ENCODE measurements at places on chromosomes 2 and 18.

GRCh38 chr2:96949701-96950350, 36.6 kb downstream of the FAM178B start:
- no peak for DNase-seq

DNA sequence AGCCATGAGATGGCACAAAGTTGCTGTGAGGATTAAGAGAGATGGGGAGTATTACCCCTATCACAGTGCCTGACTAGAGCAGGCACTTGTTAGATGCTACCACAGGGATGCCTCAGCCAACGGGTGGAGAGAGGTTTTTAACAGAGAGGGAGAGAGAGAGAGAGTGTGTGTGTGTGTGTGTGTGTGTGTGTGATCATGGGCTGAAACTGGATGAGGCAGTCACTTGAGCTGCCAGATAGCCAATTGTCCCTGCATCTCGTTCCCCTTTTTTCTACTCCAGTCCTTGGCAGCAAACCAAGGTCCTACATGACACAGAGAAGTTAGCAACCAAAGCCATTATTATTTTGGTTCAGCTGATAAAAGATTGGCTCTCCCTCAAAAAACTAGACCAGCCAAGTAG, 3.0 kb downstream of the CD8A start:
- no peak for DNase-seq

DNA sequence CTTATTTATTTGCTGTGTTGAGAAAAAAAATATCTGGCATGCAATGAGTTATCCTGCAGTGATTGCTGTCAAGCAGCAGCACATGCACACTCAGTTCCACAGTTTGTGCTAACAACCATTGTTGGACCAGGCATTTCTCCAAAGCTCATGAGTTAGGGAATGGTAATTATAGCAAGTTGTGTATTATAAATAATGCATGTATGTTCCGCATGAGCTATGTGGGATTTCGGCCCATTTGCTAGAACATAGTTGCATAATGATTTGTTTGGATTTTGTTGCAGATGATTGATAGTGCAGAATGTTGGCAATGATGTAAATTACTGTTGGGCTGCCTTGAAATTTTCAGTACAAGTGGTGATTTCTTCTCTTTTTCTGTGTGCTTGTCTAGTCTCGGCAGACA, 10.7 kb downstream of the KCNJ3 start:
- DNase-seq = no peak

DNA sequence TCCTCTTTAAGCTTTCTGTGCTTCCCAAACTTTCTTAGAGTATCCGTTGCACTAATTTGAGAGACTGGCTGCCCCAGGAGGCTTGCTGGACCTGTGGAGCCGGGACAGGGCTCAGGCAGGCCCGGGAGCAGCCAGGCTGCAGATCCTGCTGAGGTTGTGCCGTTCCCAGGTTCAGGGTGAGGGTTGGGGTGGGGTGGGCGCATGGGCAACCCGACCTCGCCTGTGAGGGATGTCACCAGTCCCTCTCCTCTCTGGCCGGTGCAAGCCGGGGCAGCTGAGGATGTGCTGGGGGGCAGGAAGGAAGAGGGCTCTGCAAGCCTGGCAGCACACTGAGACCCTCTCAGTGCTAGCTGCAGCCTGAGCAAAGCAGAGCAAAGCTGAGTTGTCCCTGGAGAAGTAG, 57.6 kb downstream of the DYSF start:
- DNase-seq = no peak

DNA sequence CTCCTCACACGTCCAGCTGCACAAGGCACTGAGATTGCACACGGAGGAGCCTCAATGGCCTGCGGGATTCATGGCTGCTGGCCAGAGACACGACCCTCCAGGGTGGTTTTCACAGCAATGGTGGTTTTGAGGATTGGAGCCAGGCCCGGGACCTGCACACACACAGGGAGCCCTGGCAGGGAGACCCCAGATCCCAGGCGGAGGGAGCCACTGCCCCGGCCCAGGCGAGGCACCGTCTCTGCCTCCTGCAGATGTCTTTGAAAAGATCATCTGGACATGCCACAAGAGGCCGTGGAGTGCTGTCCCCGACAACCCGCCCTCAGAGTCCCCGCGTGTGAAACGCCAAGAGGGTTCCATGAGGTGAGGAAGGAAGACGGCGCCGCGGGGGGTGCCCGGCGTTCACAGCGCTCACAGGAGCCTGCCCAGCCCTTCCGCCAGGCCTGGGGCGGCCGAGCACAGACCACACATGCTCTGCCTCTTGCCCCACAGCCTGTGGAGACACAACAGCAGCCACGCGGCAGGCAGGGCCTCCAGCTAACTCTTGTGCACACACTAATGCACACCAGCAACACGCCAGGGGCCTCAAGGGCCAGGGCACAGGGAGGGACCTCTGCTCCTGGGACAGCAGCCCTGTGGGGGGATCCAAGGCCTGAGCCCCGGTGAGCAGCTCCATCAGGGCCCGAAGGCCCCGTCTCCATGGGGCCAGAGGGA, 72.8 kb upstream of the CTDP1 start:
- no peak for DNase-seq

DNA sequence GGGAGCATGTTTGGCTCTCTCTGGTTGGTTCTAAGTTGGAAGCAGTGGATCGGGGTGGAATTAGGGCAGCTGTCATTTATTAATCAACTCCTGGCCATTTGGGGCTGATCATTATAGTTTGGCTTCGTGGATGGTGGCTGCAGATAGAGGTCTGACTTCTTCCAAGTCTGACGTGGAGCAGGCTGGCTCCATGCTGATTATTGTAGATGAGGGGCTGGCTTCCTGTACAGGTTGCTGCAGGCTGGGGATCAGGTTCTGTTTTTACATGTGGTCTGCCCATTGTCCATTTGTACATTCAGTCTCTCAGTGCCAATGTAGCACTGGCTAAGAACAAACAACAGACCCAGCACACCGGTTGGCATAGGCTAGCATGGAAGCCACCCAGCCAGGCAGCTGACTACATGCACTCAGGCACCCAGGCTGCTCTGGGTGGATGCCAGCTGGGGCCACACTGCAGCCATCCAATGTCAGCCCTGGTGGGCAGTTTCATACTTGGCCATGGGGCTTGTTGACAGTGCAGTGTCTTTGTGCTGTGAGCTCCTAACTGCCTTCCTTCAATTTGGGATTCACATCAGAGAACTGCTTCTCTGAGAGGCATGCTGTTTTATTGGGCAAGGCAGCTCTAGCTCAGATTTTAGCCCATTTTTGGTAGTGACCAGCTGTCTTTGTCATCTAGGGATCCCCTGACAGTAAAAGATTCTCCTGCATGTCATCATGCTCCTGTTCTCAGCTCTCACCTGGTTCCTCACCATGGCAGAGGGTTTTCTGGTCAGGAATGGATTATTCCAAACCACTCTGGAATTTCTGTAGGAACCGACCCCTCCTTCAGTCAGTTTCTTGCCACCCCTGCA, 25.4 kb downstream of the NPAS2 start:
- no peak for DNase-seq

DNA sequence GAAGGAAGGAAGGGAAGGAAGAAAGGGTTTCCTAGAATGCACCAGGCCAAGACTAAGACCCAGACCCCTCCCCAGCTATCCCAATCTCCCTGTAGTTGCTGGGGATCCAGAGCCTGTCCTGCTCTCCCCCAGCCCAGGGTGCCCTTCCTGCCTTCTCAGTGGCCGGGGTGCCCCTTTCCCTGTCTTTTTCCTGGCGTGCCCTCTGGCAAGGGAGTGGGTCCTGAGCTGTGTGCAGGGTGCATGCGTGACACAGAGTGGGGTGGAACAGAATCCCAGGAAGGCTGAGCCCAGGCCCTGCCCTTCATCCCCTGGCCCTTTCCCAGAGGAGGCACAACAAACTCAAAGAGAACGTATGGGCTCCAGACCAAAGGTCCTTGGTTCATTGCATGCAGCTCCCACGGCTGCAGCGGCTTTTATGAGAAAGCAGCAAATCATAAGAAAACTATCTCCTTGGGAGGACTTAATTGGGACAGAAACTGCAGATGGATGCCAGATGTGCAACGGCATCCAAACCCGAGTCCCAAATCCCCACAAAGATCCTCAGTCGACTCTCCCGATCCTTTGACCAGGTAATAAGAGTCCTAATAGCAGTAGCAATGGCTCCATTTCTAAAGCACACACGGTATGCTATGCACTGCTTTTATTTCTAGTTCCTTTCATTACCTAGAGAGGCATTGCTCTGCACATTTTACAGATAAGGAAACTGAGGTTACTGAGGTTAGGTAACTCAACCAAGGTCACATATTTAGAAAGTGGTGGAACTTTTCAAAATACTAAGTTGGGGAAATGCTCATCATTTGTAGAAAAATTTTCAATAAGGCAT, 12.7 kb upstream of the ARID5A start:
- DNase-seq = no peak

DNA sequence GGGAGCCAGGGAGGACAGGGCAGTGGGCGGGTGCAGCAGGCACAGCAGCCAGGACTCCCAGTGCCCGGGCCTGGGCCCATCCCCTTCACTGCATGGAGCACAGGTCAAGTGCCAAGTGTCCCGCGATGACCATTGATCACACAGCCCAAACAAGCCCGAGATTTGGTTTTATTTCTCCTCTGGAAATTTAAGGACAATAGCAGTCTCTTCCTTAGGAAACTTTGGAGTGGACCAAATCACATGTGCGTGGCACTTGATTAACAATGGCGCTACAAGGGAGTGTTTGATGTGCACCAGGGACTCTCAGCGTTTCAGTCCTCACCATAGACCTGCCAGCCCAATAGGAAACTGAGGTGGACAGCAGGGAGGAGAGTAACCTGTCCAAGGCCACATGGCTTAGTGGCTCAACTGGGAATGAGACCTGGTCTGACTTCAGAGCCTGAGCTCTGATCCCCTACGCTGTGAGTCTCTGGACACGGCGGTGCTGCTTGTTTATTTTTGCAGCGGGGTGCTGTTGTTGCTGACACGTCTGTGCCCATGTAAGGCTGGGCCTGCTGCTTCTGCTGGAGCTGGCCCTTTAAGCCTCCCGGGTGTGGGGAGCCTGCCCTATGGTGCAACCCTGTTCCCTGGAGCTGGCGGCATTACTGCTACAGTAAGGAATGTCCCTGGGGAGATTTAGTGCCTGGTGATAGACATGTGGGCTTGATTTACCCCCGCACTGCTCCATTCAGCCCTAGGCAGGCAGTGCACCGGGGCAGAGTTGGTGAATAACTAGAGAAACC, 194.2 kb downstream of the INHBB start:
- peak; percentile 91 for DNase-seq

DNA sequence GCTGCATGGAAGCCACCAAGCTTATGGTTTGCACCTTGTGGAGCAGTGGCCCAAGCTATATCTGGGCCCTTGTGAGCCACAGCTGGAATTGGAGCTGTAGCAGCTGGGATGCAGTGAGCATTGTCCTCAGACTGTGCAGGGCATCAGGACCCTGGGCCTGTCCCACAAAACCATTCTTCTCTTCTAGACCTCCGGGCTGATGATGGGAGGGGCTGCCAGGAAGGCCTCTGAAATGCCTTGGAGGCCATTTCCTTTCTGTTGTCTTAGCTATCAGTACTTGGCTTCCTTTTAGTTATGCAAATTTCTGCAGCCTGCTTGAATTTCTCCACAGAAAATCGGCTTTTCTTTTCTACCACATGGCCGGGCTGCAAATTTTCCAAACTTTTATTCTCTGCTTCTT, 46.4 kb upstream of the CSRNP3 start:
- no peak for DNase-seq

DNA sequence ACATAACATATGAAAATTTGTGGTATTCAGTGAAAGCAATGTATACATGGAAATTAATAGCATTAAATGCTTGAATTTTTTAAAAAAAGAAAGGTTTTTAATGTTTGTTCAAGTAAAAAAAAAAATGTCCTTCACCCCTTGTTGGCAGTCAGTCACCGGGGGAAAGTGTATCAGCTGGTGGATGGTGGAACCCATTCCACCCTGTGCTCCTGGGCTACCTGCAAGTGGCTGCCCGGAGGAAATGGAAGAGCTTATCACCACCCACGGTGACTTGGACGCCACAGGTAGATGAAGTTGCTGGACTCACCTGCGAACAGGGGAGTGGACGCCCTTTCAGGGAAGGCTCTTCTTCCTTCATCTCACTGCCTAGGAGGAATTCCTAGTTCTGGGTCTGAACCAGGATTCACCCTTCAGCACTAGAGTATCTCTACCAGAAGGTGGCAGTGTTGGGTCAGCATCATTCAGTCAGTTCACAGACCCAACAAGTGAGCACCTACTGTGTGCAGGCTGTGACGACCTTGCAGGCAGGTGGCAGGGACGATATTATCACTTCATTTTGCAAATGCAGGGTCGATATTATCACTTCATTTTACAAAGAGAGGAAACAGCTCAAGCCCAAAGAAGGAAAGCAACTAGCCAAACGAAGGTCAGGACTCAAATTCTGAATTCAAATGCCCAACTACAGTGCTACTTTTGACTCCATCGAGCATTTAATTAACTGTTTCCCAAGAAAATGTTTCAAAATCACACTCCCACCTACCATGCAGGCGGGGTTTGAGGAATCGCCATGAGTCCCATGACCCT, 35.8 kb downstream of the CIB4 start:
- peak; percentile 74 for DNase-seq

GRCh38 chr2:7867867-7868266, 814.0 kb upstream of the ID2 start:
- no peak for DNase-seq

- no peak for DNase-seq
Measured at GRCh38 chr2:187206071-187206470, 242.0 kb downstream of the CALCRL start.

- no peak for DNase-seq
Measured at GRCh38 chr2:228678110-228678509, 496.6 kb upstream of the SPHKAP start.

- DNase-seq = peak; percentile 33
Measured at GRCh38 chr2:119179202-119179601, 20.7 kb upstream of the C1QL2 start.

- no peak for DNase-seq
Measured at GRCh38 chr2:29789911-29790485, 131.4 kb downstream of the ALK start.

GRCh38 chr2:3313781-3314375, 63.7 kb downstream of the EIPR1 start:
- no peak for DNase-seq

- DNase-seq = no peak
Measured at GRCh38 chr18:45783097-45784075, 42.1 kb upstream of the SIGLEC15 start.

GRCh38 chr18:79611040-79611681, 68.4 kb upstream of the CTDP1 start:
- peak; percentile 29 for DNase-seq

- no peak for DNase-seq
Measured at GRCh38 chr18:11791131-11791530, 60.1 kb upstream of the CHMP1B start.

GRCh38 chr18:22265838-22266237, 96.4 kb downstream of the GATA6 start:
- DNase-seq = no peak

GRCh38 chr2:110910423-110910822, 178.1 kb downstream of the ACOXL start:
- DNase-seq = no peak

- no peak for DNase-seq
Measured at GRCh38 chr2:235616885-235617284, 123.0 kb downstream of the AGAP1 start.

DNA sequence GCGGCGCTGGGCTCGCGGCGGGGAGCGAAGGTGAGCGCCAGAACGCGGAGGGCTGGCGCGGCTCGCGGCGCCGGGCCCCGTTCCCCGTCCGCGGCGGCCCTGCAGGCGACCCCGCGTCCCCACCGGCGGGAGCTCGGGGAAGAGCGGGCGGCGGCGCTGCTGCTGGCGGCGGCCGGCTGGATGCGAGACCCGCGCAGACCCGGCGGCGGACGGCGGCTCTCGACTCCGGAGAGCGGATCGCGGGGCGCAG, 213 bp downstream of the DOK6 start:
- DNase-seq = no peak

GRCh38 chr2:207683879-207684627, 27.4 kb upstream of the CCNYL1 start:
- DNase-seq = peak; percentile 66

- no peak for DNase-seq
Measured at GRCh38 chr2:2667690-2668089, 336.6 kb upstream of the MYT1L start.
